Endothelial cell of umbilical vein (primary cell): ENCODE measurements at places on chromosomes 11 and 22. TPM values are rescaled to one million over a fixed set of nuclear protein-coding genes. Genes with fewer than 3 reads are reported as not detected.

DNA sequence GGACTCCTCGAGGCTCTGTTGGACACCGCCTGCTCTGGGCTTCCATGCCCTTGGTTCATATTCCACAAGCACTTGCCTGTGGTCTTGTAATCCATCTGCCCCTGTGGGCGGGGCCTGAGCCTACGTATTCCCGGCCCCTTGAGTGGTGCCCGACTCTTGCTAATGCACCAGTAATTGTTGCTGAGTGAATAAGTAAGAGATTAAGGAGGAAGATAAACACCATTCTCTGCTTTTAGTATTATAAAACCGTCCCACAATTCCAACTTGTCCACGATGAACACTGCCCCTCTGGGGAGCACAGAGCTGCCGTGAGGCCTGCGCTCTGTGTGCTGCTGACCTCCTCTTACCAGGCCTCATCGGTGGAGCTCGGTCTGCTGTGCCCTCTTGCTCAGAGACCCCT is 50.3 kb downstream of the MICAL2 start:
- DNase-seq: no peak

DNA sequence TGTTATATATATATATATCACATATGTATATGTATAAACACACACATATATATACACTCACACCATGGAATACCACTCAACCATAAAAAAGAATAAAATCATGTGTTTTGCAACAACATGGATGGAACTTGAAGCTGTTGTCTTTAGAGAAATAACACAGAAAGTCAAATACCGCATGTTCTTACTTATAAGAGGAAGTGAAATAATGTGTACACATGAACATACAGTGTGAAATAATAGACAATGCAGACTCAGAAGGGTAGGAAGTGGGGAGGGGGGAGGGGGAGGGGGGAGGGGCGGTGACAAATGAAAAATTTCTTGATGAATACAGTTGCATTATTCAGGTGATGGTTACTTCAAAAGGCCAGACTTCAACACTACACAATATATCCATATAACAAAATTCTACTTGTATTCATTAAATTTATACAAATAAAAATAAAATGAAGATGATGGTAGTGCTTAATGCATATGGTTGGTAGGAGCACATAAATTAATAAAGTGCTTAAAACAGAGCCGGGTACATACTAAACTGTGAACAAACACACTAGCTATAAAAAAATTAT is 5.8 kb upstream of the OR5B2 start:
- DNase-seq: no peak

- peak; percentile 25 for DNase-seq
Observed at GRCh38 chr11:8841899-8842298, 69.1 kb upstream of the AKIP1 start.

DNA sequence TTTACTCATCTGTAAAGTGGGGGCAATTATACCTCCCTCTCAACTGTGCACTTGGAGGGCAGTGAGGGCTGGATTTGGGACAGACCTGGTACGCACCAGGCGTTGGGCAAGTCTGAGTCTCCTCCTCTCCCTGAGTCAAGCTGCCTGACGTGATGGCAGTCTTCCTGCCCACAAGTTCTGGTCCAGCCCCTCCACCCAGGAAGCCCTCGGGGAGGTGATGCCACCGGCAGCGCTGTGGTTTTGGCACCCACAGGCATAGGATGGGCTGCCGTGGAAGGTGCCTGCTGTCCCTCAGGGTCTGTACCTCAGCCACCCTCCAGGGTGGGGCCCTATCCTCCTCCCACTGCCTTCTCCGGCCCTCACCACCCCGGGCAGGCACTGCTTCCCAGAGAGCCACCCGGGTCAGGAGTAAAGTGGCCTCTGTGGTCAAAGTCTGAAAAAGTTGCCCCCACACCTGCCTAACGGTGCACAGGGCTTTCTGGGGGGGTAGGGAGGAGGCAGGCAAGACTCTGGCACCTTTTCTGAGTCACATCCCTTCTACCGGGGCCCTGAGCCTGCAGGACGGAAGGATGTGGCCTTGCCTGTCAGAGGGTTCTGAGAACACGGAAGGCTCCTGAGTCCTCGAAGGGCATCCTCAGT is 6.5 kb upstream of the APOBEC3H start:
- no peak for DNase-seq

GRCh38 chr11:130718120-130718519 is 198.2 kb downstream of the SNX19 start:
- no peak for DNase-seq

GRCh38 chr11:68293708-68294107 is 18.7 kb upstream of the LRP5 start:
- no peak for DNase-seq

GRCh38 chr11:79311461-79311860 is 129.4 kb downstream of the TENM4 start:
- DNase-seq: no peak

GRCh38 chr11:128629516-128630106 is 42.3 kb upstream of the ETS1 start:
- no peak for DNase-seq

GRCh38 chr22:30309951-30310741 is 16.6 kb downstream of the TBC1D10A start:
- no peak for DNase-seq

PI4KA gene
- total RNA-seq: 51.4 and 56.4 TPM in 2 replicates
